ENCODE measurements at places on chromosomes 5 and 9.

DNA sequence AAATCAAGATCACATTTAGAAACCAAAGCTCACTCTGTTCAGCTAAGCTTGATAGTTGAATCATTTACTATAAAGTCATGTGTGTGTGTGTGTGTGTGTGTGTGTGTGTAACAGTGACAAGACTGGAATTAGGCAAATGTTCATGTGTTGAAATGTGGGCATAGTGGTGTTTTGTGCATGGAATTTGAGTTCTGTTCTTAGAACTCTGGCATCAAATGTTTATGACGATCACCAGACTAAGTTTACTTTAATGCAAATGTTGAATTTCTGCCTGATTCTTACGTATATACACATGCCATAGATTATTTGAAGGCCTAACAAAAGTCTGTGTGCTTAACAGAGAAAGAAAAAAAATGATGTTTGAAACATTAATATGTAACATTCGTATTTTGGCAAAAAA, 72.8 kb upstream of the COL5A1 start:
- no peak overlapping the region for H3K4me3 ChIP-seq
- no peak overlapping the region for H3K27ac ChIP-seq
- H3K27me3 ChIP-seq: no peaks in the 10 kb centered on the region
- no peak for DNase-seq

GRCh38 chr9:83342006-83342405, 196.2 kb downstream of the FRMD3 start:
- H3K27ac ChIP-seq: no peak overlapping the region
- no peak overlapping the region for H3K4me3 ChIP-seq

DNA sequence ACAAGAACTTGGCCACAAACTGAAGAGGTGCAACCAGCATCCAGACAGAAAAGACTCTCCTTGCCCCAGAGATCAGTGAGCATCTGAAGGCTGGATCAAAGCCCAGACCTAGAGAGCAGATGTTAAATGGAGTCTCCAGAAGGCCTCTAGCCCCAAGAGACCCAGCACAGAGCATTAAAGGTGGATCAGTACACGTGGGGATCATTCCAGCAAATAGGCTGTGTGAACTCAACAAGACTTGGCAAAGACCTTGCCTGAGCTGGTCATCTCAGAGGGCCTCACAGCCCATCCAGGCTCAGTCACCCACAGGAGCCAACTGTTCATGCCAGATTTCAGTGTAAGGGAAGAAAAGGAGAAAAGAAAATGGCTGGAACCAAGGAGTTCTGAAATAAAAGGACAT, 214.0 kb downstream of the ENC1 start:
- no peak overlapping the region for H3K27ac ChIP-seq
- H3K27me3 ChIP-seq: no peaks in the 10 kb centered on the region
- H3K36me3 ChIP-seq: no peaks in the 10 kb centered on the region
- no peak for DNase-seq

DNA sequence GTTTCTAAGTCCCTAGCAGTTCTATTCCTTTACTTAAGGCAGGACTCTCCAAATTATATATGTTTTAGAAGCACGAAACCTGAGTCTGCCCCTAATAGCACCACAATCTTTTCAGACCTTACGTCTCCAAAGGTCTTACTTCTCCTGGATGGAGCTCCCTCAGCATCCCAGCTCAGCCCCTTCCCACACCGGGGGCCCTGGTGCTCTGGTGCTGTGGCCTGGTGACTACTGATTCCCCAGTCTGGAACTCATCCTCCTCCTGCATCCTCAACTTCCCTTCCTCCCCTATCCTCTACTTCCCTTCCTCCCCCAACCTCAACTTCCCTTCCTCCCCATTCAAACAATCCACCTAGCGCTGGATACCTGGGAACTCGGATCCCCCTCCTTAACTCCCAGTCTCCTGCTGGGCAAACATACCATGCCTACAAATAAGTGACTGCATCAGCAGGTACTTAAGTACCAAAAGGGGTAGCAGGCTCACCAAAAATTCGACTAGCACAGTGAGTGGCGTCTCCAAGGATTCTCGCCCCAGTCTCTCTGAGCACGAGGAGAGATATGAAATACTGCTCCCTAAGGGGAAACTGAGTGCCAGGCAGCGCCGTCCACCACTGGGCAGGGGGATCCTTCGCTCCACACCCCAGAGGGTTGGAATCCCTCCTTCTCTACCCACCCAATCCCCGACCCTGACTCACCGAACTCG, 831 bp downstream of the IGFBPL1 start:
- peaks cover 28% of the 10 kb centered on the region for H3K4me1 ChIP-seq
- H3K4me3 ChIP-seq: peak overlapping the region; percentile 81
- no peak overlapping the region for H3K27ac ChIP-seq
- no peaks in the 10 kb centered on the region for H3K36me3 ChIP-seq
- no peak for DNase-seq

- no peak overlapping the region for H3K27ac ChIP-seq
- DNase-seq: no peak
- H3K4me3 ChIP-seq: no peak overlapping the region
- peaks cover 3% of the 10 kb centered on the region for H3K4me1 ChIP-seq
- H3K36me3 ChIP-seq: no peaks in the 10 kb centered on the region
These were observed 227.4 kb downstream of the MAN2A1 start for GRCh38 chr5:109917154-109917546.

DNA sequence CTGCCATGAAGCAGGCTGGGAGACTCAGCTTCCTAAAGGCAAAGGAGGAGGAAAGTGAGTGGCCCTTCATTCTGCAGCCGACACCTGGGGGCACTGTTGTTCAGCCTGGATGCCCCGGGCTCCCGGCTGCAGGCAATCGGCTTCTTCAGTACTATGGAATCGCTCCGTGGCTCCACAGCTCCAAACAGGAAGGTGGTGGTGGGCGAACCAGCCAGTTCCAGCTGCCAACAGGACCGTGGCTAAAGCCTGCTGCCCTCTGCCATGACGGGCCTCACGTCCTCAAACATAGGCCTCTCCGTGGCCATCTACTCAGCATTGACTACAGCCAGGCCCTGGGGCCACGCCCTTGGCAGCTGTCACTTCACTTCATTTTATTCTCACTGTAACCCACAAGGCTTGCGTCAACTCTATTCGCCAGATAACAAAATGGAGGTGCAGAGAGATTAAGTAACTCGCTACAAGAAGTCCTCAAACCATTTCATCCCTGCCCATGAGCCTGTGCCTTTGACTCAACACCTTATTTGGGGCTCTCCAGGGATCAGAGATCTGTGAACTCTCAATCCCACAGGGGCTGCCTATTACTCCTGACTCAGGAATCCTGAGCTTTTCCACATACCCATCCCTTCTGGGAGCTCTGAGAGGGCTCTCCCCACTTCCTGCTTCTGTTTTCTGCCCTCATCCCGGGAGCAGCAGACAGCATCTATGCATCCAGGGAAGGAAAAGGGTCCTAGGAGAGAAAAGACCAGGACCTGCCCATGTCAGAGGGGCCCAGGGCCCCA, 38.0 kb downstream of the PAX5 start:
- no peak overlapping the region for H3K4me3 ChIP-seq
- DNase-seq: peak; percentile 64
- peaks cover 11% of the 10 kb centered on the region for H3K4me1 ChIP-seq

DNA sequence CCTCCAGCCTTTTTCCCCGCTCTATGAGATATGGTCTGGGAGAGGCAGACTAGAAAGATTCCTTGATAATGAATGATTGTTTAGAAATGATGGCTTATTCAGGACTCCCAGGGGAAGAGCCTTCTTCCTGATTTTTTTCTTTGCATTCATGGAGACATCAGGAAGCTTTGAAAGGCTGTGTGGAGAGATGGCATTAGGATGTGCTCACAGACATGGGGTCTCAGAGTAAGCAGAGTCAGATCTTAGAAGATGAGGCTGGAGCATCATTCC, 37.1 kb downstream of the PPARGC1B start:
- H3K4me1 ChIP-seq: no peaks in the 10 kb centered on the region
- DNase-seq: no peak
- H3K36me3 ChIP-seq: no peaks in the 10 kb centered on the region
- no peak overlapping the region for H3K27ac ChIP-seq
- no peak overlapping the region for H3K4me3 ChIP-seq

DNA sequence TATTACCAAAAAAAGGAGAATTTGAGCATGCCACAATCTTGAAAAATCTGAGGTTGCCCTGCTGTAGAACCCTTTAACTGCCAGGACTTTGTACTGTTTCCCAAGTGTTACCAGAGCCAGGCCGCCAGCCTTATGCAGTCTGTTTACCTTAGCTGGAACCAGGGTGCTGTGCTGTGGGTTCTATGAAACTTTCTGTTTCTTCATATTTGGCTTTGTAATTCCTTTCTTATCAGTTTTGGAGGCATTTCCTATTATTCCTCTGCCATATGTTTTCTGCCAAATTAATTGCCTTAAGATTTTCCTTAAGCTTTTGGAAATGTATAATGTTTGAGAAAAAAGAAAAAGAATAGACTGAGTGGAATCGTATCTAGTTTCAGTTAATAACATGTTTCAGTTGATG, 2.1 kb downstream of the S1PR3 start:
- peaks cover 2% of the 10 kb centered on the region for H3K36me3 ChIP-seq
- DNase-seq: no peak
- peak overlapping the region; percentile 79 for H3K4me3 ChIP-seq
- no peak overlapping the region for H3K27ac ChIP-seq
- H3K4me1 ChIP-seq: peaks cover 8% of the 10 kb centered on the region

DNA sequence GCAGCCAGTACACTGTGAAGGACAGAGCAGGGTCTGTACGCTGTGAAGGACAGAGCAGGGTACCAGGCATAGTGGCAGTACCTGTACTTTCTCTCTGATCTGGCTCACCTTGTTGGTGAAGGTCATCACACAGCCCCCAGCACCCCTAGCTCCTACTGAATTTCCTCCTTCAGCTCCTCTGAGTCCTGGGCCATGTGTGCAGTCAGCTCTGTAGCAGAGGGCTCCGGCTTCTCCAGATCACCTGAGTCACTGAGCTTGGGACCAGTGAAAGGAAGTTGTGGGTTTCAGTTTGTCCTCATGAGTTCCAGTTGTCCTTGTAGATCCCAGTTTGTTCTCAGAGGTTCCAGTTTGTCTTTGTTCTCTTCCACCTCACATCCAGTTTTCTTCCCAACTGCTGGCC, 5.5 kb downstream of the NUDT2 start:
- no peak overlapping the region for H3K4me3 ChIP-seq
- H3K27me3 ChIP-seq: no peaks in the 10 kb centered on the region
- peaks cover 6% of the 10 kb centered on the region for H3K36me3 ChIP-seq
- H3K4me1 ChIP-seq: peaks cover 30% of the 10 kb centered on the region

GRCh38 chr9:73855206-73855605, 641.9 kb upstream of the RORB start:
- H3K27ac ChIP-seq: no peak overlapping the region
- no peak for DNase-seq
- H3K27me3 ChIP-seq: no peaks in the 10 kb centered on the region
- no peaks in the 10 kb centered on the region for H3K36me3 ChIP-seq
- no peaks in the 10 kb centered on the region for H3K4me1 ChIP-seq

GRCh38 chr5:75335952-75336614, 937 bp upstream of the HMGCR start:
- DNase-seq: peak; percentile 43
- peak overlapping the region; percentile 81 for H3K27ac ChIP-seq
- no peaks in the 10 kb centered on the region for H3K27me3 ChIP-seq
- H3K4me3 ChIP-seq: peak overlapping the region; percentile 83

- no peak overlapping the region for H3K27ac ChIP-seq
- no peaks in the 10 kb centered on the region for H3K4me1 ChIP-seq
- peaks cover 2% of the 10 kb centered on the region for H3K36me3 ChIP-seq
- no peak for DNase-seq
- peaks cover 2% of the 10 kb centered on the region for H3K27me3 ChIP-seq
These were observed 93.4 kb upstream of the IRX4 start for GRCh38 chr5:1975898-1976765.

DNA sequence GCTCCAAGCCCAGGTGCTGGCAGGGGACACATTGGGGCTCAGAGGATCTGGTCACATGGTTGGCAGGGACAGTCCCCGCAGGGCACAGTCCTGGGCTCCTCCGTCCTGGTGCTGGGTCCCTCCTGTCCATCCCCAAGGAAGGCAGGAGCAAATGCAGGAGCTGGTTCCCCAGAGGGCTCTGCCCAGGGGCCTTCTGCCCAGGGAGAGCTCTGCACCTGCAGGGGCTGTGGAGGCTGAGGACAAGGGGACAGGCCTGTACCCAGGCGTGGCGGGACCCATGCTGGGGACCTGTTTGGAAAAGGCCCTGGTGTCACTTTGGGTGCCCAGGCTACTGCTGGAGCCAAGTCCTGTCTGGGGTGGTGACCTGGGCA, 7.2 kb downstream of the SPATA31E1 start:
- no peak overlapping the region for H3K27ac ChIP-seq
- H3K4me3 ChIP-seq: no peak overlapping the region
- no peaks in the 10 kb centered on the region for H3K36me3 ChIP-seq

DNA sequence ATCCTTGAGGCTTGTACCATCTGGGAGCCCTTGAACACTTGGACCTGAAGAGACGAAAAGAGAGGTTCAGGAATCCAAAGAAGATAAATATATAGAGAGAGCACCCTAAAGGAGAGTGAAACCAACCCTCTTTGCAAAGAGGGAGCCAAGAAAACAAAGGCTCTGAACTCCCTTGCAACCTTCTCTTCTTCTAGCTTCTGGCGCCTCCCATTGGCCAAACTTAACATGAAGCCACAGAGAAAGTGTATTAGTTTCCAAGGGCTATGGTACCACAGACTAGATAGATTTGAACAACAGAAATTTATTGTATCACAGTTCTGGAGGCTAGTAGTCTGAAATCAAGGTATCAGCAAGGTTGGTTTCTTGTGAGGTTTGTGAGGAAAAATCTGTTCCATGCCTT, 175.1 kb downstream of the HCN1 start:
- H3K27me3 ChIP-seq: no peaks in the 10 kb centered on the region
- H3K36me3 ChIP-seq: no peaks in the 10 kb centered on the region
- DNase-seq: peak; percentile 59
- no peak overlapping the region for H3K4me3 ChIP-seq

DNA sequence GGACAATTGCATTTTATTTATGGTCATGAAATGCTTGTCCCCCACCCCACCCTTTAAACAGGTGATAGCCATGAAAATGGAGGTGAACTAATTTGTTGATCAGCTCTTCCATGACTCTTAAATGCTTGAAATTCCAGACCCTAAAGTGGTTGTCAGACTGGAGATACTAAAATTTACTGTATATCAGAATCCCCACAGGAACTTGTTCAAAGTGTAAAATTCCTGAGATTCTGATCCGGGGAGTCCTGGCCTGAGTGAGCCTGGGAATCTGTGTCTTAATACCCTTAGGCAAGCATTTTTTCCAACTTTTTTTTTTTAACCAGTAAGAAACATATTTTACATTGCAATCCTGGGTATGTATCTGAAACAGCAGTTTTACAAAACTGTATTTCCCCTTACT, 4.7 kb downstream of the SKP2 start:
- H3K4me1 ChIP-seq: peaks cover 1% of the 10 kb centered on the region
- no peak overlapping the region for H3K27ac ChIP-seq
- no peaks in the 10 kb centered on the region for H3K27me3 ChIP-seq
- DNase-seq: no peak

DNA sequence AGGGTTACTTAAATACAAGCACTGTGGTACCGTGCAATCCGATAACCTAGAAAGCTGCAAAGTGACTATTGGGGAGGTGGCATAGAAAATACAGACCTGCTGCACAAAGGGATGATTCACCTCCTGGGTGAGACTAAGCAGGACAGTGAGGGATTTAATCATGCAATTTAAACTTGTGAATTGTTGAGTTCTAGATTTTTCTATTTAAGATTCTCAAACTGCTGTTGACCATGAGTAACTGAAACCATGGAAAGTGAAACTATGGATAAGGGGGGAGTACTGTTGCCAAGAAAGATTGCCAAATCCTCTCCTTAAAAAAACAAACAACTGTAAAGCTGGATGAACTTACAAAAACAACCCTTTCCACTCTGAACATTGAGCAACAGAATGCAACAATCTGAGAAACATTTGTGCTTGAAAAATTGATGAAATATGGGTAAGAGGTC, 61.5 kb upstream of the NUDT12 start:
- no peak overlapping the region for H3K4me3 ChIP-seq
- H3K36me3 ChIP-seq: no peaks in the 10 kb centered on the region
- no peak overlapping the region for H3K27ac ChIP-seq
- DNase-seq: no peak
- no peaks in the 10 kb centered on the region for H3K27me3 ChIP-seq
